Trophoblast cell (in vitro differentiated cells and primary cell): ENCODE measurements at places on chromosomes 7 and 10.

GRCh38 chr7:136116186-136116585, 139.0 kb upstream of the MTPN start:
- DNase-seq: no peak

DNA sequence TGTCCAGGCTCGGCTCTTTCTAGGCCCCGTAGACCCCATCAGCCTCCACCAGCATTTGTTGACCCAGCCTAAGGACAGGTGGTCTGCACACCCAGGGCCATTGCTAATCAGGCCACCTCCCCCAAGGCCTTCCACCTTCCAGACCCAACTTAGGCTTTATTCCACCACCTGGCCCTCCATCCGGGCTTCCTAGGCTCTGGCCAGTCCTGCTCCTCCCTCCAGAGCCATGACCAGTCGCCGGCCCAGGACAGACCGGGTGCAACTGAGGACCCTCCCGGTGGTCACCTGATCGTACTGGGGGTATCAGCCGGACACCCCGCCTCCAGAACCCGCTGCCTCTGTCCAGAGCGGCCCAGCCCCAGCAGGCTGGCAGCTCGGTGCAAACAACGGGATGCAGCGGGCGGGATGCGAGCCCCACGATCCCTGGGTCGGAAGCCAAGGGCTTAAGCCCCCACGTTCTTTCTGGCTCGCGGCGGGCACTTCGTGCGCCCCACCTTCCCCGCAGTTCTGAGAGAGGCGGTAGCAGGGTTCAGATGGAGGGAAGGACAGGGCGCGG, 545 bp downstream of the NACAD start:
- DNase-seq: no peak

DNA sequence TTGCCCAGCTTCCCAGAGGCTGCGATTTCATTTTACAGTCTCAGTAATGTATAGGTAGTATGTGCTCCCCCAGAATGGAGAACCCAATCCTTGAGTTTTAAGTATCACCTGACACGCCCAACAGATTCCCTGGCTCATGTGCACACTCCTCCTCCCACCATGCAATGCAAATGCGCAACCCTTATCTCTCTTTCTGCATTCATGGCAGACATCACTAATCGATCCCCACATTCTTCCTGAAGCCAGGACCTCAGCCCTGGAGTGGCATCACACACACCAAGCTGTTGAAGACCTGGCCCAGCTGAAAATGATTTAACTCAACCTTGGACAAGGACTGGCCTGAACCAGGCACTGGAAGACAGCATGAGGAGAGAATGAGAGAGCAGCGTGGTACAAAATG, 68.4 kb downstream of the ZRANB1 start:
- no peak for DNase-seq

- no peak for DNase-seq
These were observed 24.5 kb upstream of the SLC25A13 start for GRCh38 chr7:96346293-96346953.

GRCh38 chr10:86646532-86646931, 7.8 kb upstream of the OPN4 start:
- DNase-seq: no peak

DNA sequence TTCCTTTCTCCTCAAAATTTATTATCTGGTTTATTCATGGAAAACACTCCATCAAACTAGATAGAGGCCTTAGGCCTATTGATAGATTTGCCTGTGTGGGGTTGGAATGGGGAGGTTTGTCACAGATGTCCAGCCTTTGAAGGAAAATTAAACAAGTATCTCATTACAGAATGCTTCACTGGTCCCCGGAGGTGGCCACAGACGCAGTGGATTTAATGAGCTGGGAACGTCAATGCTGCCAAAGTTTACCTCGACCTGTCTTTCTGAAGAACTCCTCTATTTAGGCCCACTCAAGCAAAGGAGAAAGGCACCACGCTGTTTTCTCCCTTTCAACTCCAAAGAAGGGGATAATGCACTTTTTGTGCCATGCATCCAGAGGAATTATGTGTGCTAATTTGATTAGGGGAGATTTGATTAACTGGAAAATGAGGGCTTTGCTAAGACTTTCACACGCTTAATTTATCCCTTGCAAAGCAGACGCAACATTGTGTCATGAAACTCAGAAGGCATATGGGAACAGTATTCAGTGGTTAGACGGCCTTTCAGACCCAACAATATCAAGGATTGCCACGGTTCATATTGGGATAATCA, 558.8 kb upstream of the GALNT17 start:
- DNase-seq: no peak

DNA sequence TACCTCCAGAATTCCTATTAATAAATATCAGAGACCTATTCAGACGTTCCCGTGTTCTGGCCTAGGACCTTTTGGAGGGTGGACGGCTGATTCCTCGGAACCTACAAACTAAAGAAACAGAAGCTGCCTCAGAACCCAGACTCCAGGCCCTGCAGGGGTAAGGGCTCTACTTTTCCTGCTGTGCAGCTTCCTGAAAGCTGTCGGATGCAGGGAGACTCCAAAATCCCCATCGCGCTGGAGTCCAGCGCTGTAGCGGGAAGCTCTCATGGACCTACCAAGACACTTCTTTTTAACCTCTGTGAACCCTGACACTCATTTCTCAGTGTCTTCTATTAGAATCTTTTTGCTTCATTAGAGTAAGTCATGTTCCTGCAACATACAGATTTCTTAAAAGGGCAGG, 244.5 kb upstream of the PITRM1 start:
- no peak for DNase-seq

- DNase-seq: no peak
These were observed 1.8 kb downstream of the WASL start for GRCh38 chr7:123746931-123747488.

DNA sequence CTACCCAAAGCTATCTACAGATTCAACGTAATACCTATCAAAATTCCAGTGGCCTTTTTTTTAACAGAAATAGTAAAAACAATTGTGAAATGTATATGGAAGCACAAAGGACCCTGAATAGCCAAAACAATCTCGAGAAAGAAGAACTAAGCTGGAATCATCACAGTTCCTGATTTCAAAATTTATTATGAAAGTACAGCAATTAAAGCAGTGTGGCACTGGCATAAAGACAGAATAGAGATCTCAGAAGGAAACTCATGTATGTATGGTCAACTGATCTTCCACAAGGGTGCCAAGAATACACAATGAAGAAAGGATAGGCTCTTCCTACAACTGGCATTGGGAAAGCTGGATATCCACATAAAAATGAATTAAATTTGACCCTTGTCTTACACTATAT, 23.2 kb downstream of the PNLIPRP3 start:
- no peak for DNase-seq

DNA sequence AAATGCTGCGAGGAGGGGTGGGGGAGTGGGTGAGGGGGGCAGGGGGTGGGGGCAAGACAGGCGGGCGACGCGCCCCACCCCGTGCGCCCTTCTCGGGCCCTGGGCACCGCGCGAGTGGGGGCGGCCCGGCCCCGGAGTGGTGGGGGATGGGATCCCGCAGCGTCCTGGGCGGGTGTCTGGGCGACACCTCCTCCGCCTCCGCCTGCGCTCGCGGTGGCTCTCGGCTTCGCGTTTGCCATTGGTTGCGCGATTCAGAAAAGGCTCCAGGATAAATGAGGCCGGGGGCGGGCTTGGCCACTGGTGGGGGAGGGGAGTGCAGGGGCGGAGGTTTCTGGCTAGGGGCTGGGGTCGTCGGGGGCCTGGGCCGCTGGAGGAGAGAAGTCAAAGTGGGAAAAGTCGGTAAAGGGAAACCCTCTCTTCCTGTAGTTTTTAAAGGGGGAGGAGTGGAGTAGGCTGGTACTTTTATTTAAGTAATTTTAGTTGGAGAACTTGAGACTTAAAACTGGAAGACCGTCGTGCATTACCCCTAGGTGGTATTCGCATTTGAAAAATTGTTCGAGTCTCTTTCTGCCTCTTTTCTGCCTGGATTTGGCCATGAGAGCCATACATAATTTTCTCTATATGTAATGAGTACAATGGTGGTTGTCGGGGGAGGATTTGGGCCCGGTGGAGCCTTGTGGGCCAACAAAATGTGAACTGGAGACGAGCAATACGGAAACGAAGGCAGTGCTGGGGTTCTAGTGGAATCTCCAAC, 992 bp upstream of the IGF2BP3 start:
- peak; percentile 82 for DNase-seq

DNA sequence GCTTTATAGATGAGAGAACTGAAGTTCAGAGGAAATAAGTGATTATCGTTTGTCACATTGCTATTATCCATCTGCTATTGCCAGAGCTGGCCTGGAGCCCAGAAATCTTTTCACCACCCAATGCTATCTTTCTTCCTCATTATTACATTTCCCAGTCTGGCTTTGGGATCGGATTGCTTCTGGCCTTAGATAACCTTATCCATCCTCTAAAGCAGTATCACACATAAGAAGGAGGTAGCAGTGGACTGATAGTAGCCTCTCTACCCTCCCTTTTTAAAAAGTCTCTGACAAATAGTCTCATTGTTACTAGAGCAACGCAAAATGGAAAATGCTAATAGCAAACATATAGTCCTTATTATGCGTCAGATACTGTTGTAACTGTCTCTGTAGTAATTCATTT, 1.3 kb upstream of the CLDN12 start:
- DNase-seq: no peak
